ENCODE measurements at places on chromosomes 7 and 10.

DNA sequence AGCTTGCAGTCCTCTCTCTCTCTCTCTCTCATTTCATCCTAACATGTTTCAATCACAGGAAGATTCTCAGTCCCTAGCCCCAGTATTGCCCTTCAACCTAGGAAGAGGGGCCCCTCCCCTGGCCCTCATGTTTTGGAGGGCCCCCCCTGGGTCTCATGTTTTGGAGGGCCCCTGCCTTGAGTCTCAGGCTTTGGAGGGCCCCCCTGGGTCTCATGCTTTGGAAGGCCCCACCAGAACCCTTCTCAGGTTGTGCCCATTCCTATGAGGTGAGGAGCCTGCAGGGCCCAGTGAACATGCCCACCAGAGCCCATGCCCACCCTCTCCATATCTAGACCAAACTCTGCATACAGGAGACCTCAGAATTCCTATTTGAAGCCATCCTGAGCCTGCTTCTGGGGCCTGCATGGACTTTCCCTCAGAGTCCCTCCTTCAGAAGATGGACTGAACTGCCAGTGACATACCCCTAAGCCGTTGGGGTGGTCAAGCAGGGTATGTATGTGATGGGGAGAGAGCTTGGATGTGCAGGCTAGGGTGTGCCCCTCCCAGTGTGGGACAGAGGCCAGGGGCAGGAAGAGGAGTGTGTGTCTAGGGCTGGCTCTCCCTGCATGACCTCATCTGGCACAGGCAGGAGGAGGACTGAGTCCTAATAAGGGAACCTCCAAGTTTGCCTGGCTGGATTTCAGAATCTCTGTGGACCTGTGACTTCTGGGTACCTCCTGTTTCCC lies 8.1 kb upstream of the VDAC2 start:
- DNase-seq: no peak

GRCh38 chr10:87064651-87065050 lies 30.0 kb downstream of the GLUD1 start:
- DNase-seq: no peak

- DNase-seq: no peak
Measured at GRCh38 chr10:109892117-109892516, 31.2 kb downstream of the XPNPEP1 start.

DNA sequence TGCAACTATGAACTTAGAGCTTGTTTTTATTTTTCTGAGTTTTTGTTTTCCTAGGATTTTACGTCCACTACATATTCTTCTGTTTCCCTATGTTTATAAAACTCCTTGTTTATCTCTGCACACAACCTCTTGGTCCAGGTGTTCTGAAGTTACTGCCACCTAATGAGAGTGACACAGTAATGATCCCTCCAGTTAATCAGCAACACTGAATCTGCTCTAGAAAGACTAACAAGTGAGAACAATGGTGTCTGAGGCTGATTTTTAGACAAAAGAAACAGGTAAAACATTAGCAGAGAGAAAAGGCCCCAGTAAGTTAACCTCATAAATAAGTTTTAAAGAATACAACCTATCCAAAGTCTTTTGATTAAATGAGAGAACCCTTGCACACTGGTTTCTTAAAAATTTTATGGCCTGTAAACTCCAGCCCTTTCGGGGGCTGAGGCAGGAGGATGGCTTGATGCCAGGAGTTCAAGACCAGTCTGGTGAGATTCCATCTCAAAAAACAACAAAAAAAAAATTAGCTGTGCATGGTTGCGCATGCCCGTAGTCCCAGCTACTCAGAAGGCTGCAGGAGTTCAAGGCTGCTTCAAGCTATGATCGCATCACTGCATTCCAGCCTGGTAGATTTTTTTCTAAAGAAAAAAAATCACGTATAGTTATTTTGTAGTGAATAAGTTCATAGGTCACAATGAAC lies 397.6 kb downstream of the MAGI2 start:
- no peak for DNase-seq

DNA sequence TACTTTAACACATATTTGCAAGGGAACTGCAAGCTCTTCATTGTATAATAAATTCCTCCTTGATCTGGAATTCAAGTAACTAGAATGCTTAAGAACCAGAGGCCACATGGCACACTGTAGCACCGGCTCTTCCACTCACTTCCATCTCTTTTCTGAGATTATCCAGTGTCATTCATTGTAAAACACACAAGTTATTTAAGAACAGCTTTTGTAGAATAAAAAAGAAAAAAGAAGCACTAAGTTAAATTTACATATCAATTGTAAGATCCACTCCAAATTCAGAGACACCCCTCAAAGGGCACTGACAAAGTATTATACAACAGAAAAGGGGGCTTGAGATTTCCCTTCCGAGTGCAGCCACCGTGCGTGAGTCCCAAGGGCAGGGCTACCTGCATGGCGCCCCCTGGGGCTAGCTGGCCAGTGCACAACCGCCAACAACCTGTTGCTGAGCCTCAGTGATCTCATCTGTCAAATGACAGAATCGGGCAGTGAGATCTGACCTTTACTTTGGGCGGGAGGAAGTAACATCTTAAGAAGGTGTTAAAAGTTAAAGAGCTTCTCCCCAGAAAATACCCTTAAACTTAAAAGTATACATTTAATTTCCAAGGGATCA lies 12.5 kb downstream of the GLI3 start:
- no peak for DNase-seq

- no peak for DNase-seq
Measured at GRCh38 chr7:35721288-35721687, 26.4 kb upstream of the HERPUD2 start.

- DNase-seq: no peak
Measured at GRCh38 chr10:59561477-59562121, 148.1 kb downstream of the SLC16A9 start.

- DNase-seq: no peak
Measured at GRCh38 chr7:138538518-138538917, 78.5 kb downstream of the TRIM24 start.

GRCh38 chr7:477626-478220 lies 41.9 kb downstream of the PDGFA start:
- no peak for DNase-seq

DNA sequence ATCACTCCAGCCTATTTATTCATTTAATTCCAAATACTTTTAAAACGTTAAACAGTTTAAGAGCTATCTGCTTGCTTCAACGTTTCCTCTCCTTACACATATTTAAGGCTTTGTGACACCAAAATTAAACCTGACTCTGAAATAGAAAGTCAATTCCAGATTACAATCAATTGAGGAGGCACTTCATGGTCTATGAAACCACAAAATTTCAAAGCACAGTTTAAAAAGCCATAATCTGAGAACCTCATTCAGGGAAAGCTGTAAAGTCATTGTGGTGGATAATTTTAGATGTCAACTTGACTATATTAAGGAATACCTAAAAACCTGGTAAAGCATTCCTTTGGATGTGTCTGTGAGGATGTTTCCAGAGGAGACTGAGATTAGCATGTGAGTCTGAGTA lies 6.2 kb downstream of the SNX13 start:
- DNase-seq: no peak

GRCh38 chr10:116470768-116471415 lies 43.2 kb downstream of the PNLIPRP3 start:
- DNase-seq: no peak

GRCh38 chr7:120169996-120170783 lies 102.8 kb upstream of the KCND2 start:
- DNase-seq: no peak

DNA sequence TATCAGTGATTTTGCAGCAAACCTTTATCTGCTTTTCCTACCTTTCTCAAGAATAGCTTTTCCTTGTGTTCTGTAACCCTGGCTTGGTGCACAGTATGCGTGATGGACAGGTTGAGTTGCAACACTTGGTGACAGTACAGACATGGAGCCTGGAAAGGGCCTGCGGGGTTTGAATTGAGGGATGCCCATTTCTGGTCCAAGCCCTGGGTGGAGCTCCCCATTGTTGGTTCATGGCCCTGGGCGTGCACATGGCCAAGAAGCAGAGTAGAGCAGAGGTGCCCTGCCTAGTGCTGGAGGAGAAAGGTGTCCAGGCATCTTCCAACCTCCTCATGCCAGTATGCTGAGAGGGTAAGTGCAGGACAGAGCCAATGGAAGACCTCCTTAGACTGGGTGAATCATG lies 106.6 kb upstream of the MKLN1 start:
- DNase-seq: no peak

- no peak for DNase-seq
Measured at GRCh38 chr7:47510192-47510591, 71.7 kb downstream of the TNS3 start.

DNA sequence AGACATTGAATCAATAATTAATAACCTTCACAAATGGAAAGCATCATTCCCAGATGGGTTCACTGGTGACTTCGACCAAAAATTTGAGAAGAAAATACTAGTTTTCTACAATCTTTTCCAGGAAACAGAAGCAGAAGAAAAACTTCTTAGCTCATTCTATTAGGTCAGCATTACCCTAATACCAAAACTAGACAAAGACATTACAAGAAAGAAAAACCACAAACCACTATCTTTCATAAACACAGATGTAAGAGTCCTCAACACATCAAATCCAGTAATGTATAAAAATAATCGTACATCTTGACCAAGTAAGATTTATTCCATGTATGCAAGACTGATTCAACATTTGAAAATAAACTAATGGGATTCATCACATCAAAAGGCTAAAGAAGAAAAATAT lies 64.0 kb upstream of the CDK1 start:
- DNase-seq: peak; percentile 24

DNA sequence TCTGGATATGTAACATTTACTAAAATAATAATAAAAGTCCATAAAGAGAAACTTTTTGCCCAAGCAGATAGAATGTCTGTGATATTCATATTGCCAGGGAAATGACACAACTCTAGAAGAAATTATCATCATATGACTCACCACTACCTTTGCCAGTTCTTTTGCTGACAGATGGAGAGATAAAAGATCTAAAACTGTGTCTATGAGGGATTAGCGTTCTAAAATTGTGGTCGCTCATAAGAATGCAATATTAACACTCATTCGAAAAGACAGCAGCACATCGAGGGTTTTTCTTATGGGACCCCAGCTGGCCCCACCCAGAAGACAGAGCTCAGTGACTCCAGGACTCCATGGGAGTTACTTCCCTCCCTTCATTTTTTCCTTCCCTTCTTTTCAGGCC lies 16.6 kb upstream of the LANCL2 start:
- no peak for DNase-seq

- DNase-seq: no peak
Measured at GRCh38 chr10:101047268-101047667, 14.5 kb upstream of the KAZALD1 start.

GRCh38 chr7:31457551-31457950 lies 56.3 kb upstream of the ITPRID1 start:
- DNase-seq: no peak

- DNase-seq: no peak
Measured at GRCh38 chr10:88415533-88416130, 167.5 kb downstream of the RNLS start.

- DNase-seq: no peak
Measured at GRCh38 chr10:88474884-88475844, 108.0 kb downstream of the RNLS start.

GRCh38 chr10:5563321-5563961 lies 38.7 kb downstream of the CALML3 start:
- no peak for DNase-seq

DNA sequence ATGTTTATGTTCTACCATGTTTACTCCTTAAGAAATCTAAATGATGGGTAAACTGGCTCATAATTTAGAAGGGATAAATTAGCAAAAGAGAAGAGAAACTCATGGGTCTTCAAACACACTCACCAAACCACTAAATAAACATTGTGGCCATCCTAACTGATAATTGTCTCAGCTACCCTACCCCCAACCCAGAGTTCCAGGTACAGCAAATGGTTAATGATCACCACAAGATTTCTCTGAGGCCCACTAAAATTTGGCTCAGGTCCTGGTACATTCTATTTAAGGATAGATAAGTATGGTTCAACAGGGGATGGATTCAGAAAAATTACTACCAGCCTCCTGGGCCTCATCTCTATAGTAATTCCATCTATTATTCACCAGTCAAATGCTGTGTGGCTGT lies 21.4 kb downstream of the SLC25A13 start:
- DNase-seq: no peak

- DNase-seq: no peak
Measured at GRCh38 chr7:33701189-33701740, 204.1 kb upstream of the BMPER start.

- DNase-seq: no peak
Measured at GRCh38 chr7:25238066-25238725, 9.9 kb upstream of the NPVF start.

DNA sequence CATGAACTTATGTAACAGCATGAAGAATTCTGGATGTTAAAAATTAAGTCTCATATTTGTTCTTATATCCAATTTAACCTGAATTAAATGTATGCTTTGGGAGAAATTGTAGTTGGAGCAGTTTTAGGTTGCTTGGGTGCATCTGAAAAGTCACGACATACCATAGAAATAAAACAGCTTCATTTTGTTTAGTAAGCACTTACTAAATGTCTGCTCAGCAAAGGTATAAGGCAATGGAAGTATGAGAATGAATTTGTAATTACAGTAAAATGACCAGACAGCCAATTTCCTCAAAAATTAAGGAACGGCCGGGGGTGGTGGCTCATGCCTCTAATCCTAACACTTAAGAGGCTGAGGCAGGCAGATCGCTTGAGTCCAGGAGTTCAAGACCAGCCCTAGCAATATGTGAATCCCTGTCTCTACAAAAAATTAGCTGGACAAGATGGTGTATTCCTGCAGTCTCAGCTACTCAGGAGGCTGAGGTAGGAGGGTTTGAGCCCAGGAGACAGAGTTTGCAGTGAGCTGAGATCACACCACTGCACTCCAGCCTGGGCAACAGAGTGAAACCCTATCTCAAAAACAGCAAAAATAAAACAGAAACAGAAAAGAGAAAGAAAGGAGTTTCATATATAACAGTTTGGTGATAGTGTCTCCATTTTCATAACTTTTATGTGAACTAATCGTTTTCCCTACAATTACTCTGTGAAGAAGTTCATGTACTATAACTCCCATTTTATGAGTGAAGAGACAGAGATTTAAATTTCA lies 47.2 kb upstream of the KLF6 start:
- no peak for DNase-seq

DNA sequence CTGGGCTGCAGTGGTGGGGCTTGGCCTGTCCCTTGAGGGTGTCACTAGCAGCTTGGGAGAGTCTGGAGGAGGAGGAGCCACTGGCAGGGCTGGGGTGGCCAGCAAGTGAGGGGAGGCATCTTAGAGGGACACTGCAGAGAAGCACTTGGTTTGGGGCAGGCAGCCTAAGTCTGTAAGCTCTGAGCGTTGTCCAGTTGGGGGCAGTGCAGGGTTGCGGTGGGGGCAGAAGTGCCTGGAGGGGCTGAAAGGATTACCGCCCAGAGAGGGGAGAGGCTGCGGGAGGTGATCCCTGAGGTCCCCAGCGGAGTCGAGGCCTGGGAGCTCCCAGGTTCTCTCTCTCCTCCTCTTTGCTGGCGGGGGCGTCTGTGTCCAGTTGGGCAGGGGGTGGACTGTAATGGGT lies 7.4 kb downstream of the ADCYAP1R1 start:
- no peak for DNase-seq

- no peak for DNase-seq
Measured at GRCh38 chr10:28355376-28355775, 52.5 kb upstream of the MPP7 start.
